ENCODE measurements at places on chromosomes 3 and 15.

DNA sequence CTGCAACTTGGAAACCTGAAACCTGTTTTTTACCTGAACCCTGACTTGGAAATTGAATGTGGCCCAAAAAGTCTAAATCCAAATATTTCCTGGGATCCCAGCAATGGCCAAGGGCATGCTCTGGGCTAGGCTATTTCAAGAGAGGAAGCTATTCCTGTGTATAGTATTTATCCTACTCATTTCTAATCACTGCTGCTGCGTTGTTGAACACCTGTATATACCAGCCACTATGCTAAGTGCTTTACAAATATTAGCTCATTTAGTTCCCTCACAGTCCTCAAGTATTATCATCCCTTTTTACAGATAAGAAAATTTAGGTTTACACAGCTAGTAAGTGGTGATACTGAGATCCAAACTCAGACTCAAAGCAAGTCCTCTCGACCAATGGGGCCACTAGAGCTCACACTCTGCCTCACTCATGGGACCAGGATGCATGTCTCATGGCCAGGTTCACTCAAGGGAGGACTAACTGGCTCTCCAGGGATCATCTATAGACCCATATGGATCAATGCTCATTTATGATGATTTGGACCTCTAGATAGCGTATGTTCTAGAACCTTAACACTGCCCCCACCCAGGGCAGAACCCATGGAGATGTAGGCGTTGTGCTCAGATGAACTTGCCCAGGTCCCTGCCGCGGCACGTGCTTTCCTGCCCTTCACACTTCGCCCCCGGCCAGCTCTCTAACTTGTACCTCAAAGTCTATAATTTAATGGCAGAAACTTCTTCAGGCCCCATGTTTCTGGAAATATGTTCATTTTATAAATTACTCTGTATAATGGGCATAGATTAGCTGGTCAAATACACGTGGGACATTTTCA is 2.6 kb upstream of the CCR4 start:
- H3K4me3 ChIP-seq, result no peak overlapping the region
- no peak overlapping the region for H3K27ac ChIP-seq
- H3K27me3 ChIP-seq, result no peaks in the 10 kb centered on the region
- H3K4me1 ChIP-seq, result peaks cover 58% of the 10 kb centered on the region

GRCh38 chr15:80890341-80891005 is 99.1 kb downstream of the MESD start:
- H3K4me3 ChIP-seq, result no peak overlapping the region
- H3K27me3 ChIP-seq, result no peaks in the 10 kb centered on the region
- H3K4me1 ChIP-seq, result peaks cover 3% of the 10 kb centered on the region
- H3K36me3 ChIP-seq, result no peaks in the 10 kb centered on the region
- no peak overlapping the region for H3K27ac ChIP-seq

DNA sequence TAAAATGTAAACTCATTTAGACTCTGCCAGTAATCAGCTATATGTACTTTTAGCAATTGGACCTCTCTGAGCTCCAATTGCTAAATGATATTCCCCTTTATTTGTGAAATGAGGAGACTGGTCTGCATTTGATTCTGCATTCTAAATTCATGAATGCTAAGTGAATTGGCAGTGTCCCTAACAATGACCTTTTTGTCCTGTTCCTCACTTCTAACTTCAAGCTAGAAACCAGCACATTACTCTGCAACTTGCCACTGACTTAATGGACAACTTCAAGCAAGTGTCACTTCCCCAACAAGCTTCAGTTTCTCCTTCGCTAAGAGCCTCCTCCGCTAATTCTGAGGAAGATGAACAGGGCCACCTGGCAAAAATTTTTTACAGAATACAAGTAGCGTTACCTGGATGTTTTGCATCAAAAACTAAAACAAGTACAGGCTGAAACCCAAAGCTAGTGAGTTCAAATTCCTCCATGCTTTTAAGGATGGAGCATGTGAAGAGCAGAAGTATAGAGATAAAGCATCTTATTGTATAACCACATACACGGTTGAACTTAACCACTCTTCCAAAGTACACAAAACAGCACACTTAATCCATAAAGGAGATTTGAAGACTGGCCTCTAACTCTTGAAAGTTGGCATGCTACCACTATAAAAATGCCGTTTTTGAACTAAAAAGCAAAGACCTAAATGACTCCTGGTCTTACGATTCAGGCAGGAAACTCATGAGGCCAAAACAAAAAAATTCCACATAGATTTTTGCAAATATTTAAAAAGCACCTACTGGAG is 207.6 kb downstream of the MAGI1 start:
- no peaks in the 10 kb centered on the region for H3K4me1 ChIP-seq
- no peaks in the 10 kb centered on the region for H3K27me3 ChIP-seq
- H3K36me3 ChIP-seq, result no peaks in the 10 kb centered on the region
- no peak for DNase-seq
- H3K4me3 ChIP-seq, result no peak overlapping the region

- peaks cover 8% of the 10 kb centered on the region for H3K4me1 ChIP-seq
- H3K4me3 ChIP-seq, result no peak overlapping the region
- no peak for DNase-seq
- no peak overlapping the region for H3K27ac ChIP-seq
Observed at GRCh38 chr3:184647405-184647936, 64.4 kb downstream of the MAGEF1 start.

DNA sequence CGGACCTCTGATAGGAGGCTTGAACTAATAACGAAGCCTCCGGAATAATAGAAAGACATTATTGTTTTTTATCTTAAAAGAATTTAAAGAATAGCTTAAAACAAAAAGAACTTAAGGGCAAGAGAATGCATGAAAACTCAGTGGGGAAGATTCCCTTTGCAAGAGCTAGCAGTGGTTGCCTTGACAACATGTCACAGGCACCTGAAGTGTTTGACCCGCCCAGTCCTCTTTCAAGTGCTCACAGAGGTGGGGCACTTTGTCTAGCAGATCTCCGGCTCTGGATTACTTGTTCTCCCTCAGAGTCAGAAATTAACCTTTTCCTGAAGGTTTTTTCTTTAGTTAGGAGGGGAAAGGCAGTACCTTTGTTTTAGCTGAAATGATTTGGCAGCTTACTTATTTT is 37.8 kb downstream of the LARS2 start:
- H3K4me1 ChIP-seq, result no peaks in the 10 kb centered on the region
- H3K36me3 ChIP-seq, result peaks cover 7% of the 10 kb centered on the region
- no peaks in the 10 kb centered on the region for H3K27me3 ChIP-seq
- no peak for DNase-seq
- H3K27ac ChIP-seq, result no peak overlapping the region

DNA sequence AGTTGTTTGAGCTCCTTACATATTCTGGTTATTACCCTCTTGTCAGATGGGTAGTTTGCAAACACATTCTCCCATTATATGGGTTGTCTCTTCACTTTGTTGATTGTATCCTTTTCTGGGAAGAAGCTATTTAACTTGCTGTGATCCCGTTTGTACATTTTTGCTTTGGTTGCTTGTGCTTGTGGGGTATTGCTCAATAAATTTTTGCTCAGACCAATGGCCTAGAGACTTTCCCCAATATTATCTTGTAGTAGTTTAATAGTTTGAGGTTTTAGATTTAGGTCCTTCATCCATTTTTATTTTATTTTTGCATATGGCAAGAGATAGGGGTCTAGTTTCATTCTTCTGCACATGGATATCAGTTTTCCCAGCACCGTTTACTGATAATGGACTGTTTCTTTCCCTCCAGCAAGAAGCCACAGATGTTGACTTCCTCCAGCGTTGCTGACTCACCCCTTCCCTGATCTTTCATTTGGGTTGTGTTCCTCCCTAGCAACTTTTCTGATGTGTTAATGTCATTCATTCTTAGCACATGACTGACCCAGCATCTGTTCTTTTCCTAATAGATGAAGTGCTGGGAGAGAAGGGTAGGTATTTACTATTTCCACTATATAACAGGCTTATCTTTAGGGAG is 166.7 kb upstream of the SGO1 start:
- no peak for DNase-seq
- H3K27ac ChIP-seq, result no peak overlapping the region
- H3K36me3 ChIP-seq, result no peaks in the 10 kb centered on the region
- no peak overlapping the region for H3K4me3 ChIP-seq

DNA sequence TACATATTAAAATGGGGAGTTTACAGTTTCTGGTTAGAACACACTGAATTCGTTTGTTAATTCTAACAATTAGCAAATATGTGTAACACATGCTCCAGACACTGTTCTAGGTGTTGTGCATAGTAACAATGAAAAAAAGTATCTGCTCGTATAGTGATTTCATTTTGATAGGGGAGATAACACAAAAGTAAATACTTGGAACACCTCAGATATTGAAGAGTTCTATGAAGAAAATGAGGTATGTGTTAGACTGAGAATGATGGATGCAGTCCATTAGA is 6.8 kb upstream of the TMF1 start:
- H3K4me3 ChIP-seq, result no peak overlapping the region
- no peaks in the 10 kb centered on the region for H3K27me3 ChIP-seq
- H3K36me3 ChIP-seq, result peaks cover 55% of the 10 kb centered on the region
- H3K4me1 ChIP-seq, result peaks cover 28% of the 10 kb centered on the region

DNA sequence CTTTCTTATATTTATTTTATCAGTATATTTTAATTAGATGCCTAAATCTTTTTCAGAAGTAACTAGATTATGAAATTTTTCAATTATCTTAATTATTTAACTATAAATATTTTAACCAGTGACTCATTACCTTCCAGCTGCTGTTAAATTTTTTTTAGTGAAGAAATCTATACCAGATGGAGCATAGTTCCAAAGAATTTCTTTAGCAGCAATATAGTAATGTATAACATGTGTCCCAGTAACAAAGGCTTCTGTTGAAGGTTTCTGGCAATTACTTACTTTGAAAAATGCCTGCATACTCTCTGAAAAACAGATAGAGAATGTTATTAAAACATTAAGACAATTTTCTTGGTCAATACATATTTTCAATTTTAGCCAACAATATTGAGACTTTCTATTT is 45.1 kb upstream of the CP start:
- H3K27me3 ChIP-seq, result no peaks in the 10 kb centered on the region
- H3K36me3 ChIP-seq, result no peaks in the 10 kb centered on the region
- no peaks in the 10 kb centered on the region for H3K4me1 ChIP-seq
- H3K27ac ChIP-seq, result no peak overlapping the region
- no peak overlapping the region for H3K4me3 ChIP-seq
- DNase-seq, result no peak

DNA sequence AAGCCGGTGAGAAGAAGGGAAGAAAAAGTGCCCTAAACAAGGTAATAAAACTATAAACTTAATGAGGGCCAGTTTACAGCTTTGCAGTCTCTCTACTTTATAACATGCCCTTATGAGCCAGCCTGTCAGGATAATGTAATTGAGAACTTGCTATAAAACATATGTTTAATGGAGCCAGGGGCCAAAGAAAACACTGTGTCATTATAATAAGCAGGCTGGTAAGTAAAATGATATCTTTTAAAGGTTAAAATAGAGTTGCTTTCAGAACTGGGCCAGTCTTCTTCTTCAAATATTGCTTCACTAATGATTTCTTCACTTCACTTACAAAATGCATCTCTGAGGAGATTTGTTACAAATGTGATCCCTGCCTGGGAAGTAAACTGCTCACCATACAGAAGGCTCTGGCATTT is 192.5 kb downstream of the SHOX2 start:
- H3K4me3 ChIP-seq, result no peak overlapping the region
- no peaks in the 10 kb centered on the region for H3K27me3 ChIP-seq
- H3K27ac ChIP-seq, result no peak overlapping the region
- H3K36me3 ChIP-seq, result no peaks in the 10 kb centered on the region
- H3K4me1 ChIP-seq, result no peaks in the 10 kb centered on the region
- DNase-seq, result no peak

- no peaks in the 10 kb centered on the region for H3K27me3 ChIP-seq
- no peaks in the 10 kb centered on the region for H3K4me1 ChIP-seq
- no peak for DNase-seq
- no peaks in the 10 kb centered on the region for H3K36me3 ChIP-seq
- H3K4me3 ChIP-seq, result no peak overlapping the region
Observed at GRCh38 chr3:81851176-81851575, 89.7 kb upstream of the GBE1 start.

DNA sequence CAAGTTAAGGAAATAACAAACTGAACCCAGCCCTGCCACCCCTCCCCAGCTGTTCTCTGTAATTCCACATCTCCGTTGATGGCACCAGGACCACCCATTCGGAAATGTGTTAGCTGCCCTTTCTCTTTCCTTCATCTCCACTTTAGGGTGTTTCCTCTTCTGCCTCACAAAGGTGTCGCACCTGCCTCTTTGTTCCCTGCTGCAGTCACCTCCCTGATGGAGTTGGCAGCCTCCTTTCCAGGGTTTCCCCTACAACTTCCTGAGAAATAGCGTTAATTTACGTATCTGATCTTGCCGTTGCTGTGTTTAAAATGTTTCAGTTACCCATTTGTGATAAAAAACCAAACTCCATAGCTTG is 57.3 kb downstream of the GPR171 start:
- H3K36me3 ChIP-seq, result no peaks in the 10 kb centered on the region
- no peak overlapping the region for H3K27ac ChIP-seq
- DNase-seq, result no peak
- H3K27me3 ChIP-seq, result peaks cover 3% of the 10 kb centered on the region

- H3K4me3 ChIP-seq, result no peak overlapping the region
- no peaks in the 10 kb centered on the region for H3K36me3 ChIP-seq
- DNase-seq, result peak; percentile 75
- H3K4me1 ChIP-seq, result peaks cover 3% of the 10 kb centered on the region
Observed at GRCh38 chr3:179558742-179559364, 3.9 kb upstream of the ACTL6A start.

DNA sequence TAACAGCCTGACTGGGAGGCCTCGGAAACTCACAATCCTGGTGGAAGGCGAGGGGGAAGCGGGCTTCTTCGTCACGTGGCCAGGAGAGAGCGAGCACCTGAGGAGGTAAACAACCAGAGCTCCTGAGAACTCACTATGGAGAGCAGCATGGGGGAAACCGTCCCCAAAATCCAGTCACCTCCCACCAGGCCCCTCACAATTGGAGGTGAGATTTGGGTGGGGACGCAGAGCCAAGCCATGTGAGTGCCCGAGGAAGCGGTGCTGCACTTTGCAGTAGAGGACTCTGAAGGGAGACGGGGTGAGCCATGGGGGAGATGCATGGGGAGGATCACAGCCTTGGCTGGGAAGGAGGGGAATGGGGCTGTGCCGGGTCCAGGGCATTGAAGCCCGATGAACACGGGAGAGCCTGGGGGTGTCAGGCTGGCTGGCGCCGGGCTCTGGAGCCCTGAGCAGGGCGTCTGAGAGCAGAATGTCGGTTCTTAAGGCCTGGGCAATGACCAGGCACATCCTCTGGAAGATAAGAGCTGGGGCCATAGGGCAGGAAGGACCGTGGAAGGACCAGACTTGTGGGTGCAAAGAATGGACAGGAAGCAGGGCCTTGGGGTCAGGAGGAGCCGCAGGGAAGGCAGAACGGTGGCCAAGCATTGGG is 117.7 kb downstream of the GABRG3 start:
- no peak for DNase-seq
- no peaks in the 10 kb centered on the region for H3K4me1 ChIP-seq
- H3K36me3 ChIP-seq, result no peaks in the 10 kb centered on the region
- no peak overlapping the region for H3K27ac ChIP-seq

- DNase-seq, result no peak
- peak overlapping the region; percentile 57 for H3K27ac ChIP-seq
- H3K4me3 ChIP-seq, result no peak overlapping the region
- no peaks in the 10 kb centered on the region for H3K36me3 ChIP-seq
- no peaks in the 10 kb centered on the region for H3K4me1 ChIP-seq
Observed at GRCh38 chr15:48415036-48415886, 84.0 kb downstream of the DUT start.

DNA sequence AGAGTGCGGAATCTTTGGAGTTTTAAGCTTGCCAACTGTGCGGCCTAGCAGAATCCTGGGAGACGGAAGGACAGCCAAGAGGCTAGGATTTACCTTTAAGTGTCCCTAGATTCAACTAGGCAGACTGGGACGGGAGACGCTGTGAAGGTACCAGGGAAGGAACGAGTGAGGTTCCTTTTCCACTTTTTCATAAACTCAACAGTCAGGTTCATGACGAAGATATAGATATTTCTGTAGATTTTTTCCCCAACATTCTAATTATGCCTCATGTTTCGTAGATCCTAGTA is 564 bp upstream of the GABPB1 start:
- H3K36me3 ChIP-seq, result peaks cover 71% of the 10 kb centered on the region
- no peaks in the 10 kb centered on the region for H3K27me3 ChIP-seq
- H3K4me3 ChIP-seq, result peak overlapping the region; percentile 99
- DNase-seq, result no peak
- peak overlapping the region; percentile 100 for H3K27ac ChIP-seq

All from activated CD4-positive, alpha-beta T cell treated with anti-CD3 and anti-CD28 coated beads for 36 hours (primary cell).